G401 (cell line): ENCODE measurements at places on chromosomes 2 and 18.

DNA sequence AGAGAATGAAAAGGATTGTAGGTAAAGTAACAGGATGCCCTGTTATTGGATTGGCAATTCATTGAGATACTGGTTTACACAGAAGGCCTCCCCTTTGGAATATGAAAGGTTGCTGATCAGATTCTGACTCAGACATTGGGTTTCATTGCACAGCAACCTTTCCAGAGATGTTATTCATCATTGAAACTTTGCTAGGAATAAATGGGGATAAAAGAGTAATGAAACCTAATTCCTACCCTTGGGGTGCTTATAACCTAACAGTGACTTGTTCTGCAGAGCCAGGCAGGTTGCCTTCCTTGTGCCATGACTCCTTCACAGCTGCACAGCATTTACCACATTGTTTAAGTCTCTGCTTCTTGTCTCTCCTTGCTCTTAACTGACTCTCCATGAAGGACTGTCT is 5.0 kb downstream of the NAB1 start:
- DNase-seq: peak; percentile 18

GRCh38 chr2:118496870-118497611 is 350.4 kb downstream of the EN1 start:
- no peak for DNase-seq

DNA sequence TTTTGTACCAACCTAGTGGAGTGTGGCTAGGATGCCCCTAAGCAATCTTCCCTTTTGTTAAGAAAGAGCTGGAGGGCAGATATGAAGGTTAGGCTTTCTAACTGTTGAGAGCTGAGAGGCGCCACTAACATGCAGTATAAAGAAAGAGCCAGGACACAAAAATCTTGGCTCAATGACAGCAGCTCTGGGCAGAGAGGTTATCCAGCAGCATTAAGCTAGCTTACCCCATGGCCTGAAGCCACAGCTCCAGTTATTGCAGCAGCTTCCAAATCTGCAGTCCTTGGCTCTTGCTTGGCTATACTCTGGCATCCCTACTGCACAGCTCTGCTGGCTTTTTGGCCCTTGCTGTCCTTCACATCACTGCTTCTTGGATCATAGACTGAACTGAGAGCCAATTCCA is 213.4 kb downstream of the GPD2 start:
- DNase-seq: peak; percentile 83

DNA sequence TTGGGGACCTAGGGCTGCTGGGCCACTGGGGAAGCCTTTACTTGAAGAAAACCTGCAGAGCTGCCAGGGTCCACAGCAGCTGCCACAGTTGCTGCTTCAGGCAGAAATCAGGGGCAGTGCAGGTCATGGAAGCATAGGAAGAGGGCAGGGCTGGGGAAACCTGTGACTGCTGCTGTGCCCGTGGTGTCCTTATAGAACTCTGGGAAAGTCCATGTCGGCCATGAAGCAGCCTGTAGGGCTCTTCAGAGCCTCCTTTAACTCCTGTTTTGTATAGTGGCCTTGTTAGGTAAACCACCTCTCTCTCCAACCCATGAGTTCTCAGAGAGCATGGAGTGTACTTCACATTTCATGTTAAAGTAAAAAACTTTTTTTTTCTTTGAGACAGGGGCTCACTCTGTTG is 62.1 kb downstream of the SMAD4 start:
- DNase-seq: no peak

GRCh38 chr2:168179592-168179991 is 67.8 kb downstream of the STK39 start:
- DNase-seq: no peak

DNA sequence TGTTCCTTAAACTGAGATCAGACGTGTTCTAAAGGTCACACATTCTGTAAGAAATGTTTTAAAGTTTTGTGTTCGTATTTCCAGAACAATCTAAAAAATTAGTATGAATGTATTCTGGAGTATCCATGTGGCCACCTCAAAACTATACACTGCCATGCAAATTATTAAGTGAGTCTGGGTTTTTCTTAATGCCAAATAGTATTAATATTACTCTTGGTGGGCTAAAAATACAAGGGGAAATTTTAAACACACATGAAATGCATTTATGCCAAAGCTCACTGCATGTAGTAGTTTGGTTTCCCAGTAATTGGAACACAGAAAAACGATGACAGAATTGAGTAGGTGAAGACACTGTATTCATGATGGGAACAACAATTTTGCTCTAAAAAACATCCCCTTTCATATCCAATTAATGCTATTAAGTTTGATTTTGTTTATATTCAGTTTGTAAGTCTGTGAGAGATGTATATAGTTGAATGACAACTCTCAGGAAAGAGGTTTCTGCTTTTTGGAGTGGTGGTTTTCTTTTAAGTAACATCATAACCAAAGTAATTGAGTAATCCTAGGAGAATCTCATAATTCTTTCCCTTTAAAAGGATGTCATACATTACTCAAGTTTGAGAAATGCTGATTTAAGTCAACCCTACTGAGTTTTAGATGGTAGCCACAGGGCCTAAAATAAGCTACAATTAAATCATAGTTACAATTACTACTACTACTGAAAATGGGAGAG is 75.7 kb upstream of the CDCA7 start:
- no peak for DNase-seq

- DNase-seq: no peak
Observed at GRCh38 chr2:47300609-47301276, 102.2 kb upstream of the MSH2 start.

- DNase-seq: no peak
Observed at GRCh38 chr2:5740817-5741216, 48.6 kb downstream of the SOX11 start.
